ENCODE measurements at places on chromosomes 1 and 21.

DNA sequence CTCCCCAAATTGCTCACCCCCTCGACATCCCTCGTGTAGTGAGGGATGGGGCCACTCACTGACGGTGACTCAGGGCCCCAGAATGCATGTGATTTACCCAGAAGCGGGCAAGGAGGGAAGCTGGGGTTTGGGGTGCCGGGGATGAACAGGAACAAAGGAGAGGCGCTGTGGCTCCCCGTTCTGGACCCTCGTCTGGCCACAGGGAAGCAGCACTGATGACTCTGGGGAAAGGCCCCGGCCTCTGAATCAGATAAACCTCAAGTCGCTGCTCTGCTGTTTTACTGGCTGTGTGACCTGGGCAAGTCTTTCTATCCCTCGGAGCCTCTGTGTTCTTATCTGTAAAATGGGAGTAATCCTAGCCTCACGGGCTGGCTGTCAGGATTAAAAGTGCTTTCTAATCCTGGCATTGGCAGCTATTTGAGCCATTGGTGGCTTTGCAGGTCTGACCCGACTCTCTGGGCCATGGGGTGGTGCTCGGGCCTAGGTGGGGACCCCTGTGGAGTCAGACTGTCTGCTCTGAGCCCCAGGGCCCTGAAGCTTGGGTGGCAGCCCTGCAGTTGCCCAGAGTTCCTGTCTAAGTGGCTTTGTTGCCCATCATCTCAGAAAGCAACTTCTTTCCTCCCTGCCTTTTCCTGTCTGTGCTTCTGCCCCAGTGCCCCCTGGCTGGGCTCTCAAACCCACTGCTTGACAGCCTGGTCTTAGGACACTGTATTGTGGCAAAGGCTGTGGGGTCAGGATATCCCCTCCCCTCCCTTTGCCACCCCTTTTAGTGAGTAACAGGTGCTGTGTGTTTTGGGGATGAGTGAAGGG, 5.5 kb downstream of the TNFRSF1B start:
- DNase-seq, result no peak

DNA sequence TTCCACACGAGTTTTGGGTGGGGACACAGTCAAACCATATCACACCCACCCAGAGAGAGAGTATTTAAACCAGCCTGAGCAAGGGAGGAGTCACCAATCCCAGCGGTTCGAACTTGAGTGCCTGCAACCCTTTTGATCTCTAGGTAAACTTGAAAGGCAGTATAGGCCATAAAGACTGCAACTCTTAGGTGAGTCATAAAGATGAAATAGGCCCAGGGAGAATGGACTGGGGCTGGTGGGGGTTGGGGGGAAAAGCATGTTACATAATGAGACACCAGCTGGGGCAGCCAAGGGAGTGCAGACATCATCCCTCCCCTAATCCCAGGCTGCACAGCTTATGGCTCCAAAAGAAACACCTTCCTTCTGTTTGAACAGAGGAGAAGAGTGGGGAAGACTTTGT, 99.8 kb upstream of the LHX8 start:
- no peak for DNase-seq

GRCh38 chr1:221469476-221469875, 272.4 kb downstream of the DUSP10 start:
- no peak for DNase-seq

DNA sequence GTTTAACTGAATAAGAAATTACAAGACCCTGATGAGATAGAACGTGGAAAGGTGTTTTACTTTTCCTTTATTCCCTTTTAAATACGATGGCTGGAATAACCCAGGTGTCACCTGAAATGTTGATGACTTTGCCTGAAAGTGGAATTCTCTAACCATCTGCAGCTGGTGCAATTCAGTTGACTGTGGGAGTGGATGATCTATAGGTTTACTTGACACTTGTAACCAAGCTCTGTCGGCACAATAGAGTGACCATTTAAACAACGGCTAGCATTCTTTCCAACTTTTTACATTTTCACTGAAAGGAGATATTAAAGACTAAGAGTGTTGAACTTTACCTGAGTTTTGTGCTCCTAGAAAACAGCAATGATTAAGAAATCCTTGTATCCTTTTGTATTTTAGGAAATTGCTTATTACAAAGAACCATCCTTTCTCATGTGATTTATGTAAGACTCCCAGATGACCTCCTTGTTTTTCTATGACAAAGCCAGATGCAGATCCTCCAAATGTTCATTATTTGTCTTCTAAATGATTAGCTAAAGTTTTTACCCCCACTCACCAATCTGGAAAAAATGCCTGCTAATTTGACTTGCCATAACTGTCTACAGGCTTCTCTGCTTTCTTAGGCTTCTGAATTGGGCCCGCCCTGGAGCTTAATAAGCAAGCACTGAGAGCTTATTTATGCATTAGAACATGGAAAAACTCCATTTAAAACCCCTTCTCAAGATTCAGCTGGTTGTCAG, 129.5 kb upstream of the LRRC7 start:
- no peak for DNase-seq

DNA sequence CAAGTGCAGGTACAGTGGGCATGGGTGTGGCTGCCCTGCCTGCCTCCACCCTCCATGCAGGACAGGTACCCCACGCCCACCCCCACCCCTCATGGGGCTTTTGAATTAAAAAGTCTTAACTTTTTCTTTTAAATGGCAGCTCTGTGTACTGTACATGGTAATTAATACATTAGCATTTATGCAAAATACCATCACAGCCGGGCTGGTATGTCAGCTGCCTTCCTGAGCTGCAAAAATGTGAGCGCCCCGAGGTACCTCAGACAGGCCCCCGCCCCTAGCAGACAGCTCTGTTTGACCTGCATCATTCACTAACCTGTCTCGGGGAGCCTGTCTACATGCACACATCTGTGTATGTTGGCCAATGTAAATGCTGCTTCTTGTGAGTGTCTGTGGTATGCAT, 42.2 kb upstream of the POU3F1 start:
- no peak for DNase-seq

GRCh38 chr1:201422026-201422425, 496 bp upstream of the TNNI1 start:
- no peak for DNase-seq

DNA sequence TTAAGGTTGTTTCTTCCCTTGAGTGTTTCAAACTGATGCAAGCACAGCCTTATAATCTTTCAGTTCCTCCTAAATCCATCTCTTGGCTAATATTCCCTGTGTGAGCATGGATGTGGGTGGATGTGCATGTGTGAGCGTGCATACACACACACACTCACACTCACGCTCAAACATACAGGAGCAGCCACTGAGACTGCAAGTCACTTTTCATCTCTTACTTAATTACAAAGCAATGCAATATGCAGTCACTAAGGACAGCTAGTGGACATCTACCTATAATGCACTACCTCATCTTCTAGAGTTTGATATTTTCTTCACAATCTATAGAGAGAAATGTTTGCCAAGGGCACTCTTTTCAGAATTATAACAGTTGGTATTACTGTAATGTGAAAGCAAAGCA, 1.4 kb downstream of the ESRRG start:
- no peak for DNase-seq

DNA sequence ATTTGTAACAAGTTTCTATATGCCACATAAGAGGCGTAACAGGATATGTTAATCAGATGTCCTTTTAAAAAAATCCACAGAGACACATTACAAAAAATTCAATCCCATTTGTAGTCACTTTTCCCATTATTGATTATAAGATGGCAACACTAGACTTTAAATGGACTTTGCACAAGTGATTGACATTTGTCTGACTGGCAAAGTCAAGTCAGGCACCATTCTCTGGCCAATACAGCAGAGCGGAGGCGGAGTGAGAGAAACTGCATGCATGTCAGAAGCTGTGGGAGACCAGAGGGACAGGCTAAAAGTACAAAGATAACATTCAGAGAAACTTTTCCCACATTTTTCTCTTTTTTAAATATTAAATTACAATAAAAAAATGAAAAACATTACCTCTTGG, 28.1 kb upstream of the RGS5 start:
- no peak for DNase-seq

- DNase-seq, result no peak
Measured at GRCh38 chr1:226512076-226512728, 36.4 kb upstream of the STUM start.

GRCh38 chr1:202107801-202108731, 14.7 kb upstream of the GPR37L1 start:
- DNase-seq, result no peak

GRCh38 chr1:25922056-25922970, 16.1 kb upstream of the STMN1 start:
- peak; percentile 55 for DNase-seq

- DNase-seq, result no peak
Measured at GRCh38 chr1:223785808-223786207, 59.9 kb downstream of the TP53BP2 start.

DNA sequence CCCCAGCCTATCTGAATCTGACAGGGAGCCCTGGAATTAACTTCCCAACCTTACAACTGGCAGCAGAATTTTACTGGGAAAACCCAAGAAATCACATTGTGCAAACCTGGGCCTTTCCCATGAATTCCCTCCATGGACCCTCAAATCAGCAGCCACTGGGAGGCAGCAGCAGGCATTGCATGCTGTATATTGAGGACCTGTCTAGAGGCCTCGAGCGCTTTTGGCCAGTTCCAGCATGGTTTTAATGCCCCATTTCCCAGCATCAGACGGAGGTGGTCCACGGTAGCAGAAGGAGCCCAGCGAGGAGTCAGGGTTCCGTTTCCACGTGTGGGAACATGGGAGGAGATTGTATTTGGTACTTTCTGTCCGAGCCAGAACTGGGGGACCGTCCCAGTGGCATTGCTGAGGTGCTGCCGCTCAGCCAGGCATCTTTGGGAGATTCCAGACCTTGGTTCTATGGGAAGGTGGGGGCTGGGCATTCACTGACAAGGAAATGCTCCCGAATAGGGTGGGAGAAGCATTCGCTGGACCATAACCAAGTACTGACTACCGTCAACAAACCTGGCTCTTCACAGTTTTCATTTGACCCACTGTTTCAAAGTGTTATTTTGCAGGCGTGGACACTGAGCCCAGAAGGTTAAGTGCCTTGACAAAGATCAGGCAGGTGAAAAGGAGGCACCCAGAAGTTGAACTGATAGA, 15.9 kb downstream of the BMP8A start:
- DNase-seq, result no peak

GRCh38 chr1:229328598-229329362, 14.1 kb downstream of the CCSAP start:
- no peak for DNase-seq

DNA sequence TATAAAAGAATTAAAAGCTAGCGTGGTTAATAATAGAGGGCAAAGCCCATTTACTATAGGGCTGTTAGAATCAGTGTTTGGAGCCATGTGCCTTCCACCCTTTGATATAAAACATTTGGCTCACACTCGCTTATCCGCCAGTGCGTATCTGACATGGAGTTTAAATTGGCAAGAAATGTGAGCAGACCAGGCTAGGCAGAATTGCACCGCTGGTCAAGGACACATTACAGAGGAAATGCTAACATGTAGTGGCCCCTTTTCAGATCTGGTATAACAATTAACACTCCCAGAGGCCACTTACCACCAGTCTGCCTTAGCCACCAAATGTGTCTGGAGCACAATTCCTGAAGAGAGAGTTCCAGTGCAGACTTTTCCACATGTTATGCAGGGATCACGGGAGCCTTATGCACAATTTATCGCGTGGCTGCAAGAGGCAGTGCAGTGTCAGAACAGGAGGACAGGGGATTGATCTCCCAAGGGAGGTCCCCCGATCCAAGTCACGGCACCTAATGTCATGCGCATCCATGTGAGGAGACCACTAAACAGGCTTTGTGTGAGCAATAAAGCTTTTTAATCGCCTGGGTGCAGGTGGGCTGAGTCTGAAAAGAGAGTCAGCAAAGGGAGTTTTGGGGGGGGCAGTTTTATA, 14.0 kb downstream of the GSTM3 start:
- DNase-seq, result no peak

GRCh38 chr1:146029117-146029516, 7.6 kb upstream of the HJV start:
- DNase-seq, result no peak

DNA sequence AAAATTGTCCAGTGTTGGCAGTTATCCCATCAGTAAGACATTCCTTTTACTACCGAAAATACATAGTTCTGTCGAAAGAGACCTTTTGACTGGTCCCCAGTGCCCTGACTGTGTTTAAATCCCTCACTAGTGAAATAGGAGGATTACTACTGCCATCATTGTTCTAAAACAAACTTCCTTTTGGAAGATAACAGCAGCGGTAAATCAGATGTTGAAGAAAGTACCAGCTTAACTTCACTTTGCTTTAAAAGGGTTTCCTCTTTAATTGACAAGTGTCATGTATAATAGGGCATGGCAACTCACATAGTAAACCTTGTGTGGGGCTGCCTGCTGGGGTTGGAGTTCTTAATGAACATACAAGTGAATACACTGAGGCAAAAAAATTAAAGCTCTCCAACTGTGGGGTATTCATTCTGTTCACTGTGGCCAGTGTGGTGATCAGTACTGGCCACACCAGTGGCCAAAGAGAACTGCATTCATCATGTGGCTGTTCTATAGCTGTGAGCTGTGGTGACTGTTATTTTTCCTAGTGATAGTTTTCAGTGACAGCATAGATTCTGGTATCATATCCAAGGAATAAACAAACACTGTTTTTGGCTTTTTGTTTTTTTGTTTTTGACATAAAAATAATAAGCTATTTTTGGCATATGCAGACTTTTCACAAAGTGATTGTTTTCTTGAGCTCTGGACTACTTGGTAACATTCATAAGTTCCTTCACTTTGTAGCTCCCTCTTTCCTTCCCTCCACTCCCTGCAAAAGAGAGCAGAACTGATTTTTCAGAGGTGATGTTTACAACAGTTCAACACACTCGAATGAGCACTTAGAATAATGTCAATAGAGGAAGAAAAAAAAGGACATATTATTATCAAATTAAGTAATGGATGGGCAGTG, 74.5 kb downstream of the NFIA start:
- no peak for DNase-seq

GRCh38 chr1:16067127-16067768, 6.2 kb downstream of the FAM131C start:
- DNase-seq, result no peak

DNA sequence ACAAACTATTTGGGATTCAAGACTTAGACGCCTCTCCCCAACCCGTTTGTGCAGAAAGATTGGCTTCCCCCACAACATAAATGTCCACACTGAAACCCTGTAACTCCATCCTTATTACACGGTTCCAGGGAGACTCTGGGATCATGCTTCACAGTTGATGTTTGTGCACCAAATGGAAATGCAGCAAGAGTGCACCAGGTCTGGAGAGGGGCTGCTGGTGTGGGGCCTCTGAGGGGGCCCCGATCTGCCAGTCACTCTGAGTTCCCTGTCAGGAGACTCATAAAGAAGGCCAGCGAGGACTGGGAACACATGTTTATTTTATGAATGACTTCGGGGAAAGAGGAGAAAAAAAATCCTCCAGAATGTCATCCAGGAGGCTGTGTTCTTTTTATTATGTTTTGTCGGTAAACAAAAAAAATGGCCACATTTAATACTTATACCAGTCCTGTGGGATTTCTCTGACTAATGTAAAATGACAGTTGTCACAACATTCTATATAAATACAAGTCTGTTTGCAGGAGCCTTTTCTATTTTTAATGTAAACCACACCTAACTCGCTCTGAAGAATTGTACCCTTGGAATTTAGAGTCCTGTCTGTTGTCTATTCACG, 439.1 kb upstream of the VAMP3 start:
- no peak for DNase-seq

Data from stimulated activated CD4-positive, alpha-beta T cell treated with anti-CD3 and anti-CD28 coated beads, Interleukin-2, amount 100 ng/mL, for 24 hours (primary cell).